ENCODE measurements at places on chromosomes 2 and 18.

DNA sequence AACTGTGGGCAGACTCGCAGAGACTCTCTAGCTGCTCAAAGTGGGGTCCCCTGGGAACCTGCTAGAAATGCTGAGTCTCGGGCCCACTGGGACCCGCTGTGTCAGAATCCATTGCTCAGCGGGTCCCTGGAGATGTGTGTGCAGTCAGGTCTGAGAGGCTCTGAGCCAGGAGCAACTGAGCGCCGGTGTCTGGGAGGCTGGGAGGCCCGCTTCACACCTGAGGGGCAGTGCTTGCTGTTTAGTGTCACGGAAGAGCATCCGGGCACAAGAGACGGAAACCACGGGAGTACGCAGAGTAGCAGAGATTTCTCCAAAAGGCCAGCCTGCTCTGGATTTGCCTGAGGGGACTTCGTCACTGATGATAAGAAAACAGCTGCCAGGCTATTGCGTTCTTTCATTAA lies 70.1 kb downstream of the EDAR start:
- DNase-seq: no peak

- no peak for DNase-seq
These were observed 75.3 kb downstream of the MERTK start for GRCh38 chr2:111973701-111974100.

DNA sequence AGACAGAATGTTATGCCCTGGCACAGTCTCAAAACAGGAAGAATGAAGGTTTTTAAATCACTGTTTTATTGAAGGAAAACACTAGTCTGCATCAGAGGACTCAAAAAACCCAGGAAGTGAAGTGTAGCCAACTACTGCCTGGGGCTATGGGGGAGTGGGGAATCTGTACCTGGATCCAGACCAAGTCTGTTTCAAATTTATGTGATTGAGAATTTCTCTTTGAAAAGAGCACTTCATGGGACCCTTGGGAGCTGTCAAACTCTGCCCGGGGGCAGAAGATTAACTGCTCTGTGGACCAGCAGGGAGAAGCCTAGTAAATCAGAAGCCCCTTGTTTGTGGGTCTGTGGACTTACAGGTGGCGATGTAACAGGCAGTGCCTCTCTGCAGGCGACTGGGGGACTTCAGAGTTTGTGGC lies 45.3 kb upstream of the TANC1 start:
- no peak for DNase-seq

GRCh38 chr18:76691800-76692199 lies 130.6 kb upstream of the ZNF236 start:
- DNase-seq: no peak

- DNase-seq: no peak
These were observed 39.7 kb downstream of the EPB41L5 start for GRCh38 chr2:120052597-120052996.

GRCh38 chr2:142876423-142876822 lies 1.0 kb upstream of the KYNU start:
- no peak for DNase-seq

- DNase-seq: no peak
These were observed 819.2 kb downstream of the SATB2 start for GRCh38 chr2:198638577-198638976.

DNA sequence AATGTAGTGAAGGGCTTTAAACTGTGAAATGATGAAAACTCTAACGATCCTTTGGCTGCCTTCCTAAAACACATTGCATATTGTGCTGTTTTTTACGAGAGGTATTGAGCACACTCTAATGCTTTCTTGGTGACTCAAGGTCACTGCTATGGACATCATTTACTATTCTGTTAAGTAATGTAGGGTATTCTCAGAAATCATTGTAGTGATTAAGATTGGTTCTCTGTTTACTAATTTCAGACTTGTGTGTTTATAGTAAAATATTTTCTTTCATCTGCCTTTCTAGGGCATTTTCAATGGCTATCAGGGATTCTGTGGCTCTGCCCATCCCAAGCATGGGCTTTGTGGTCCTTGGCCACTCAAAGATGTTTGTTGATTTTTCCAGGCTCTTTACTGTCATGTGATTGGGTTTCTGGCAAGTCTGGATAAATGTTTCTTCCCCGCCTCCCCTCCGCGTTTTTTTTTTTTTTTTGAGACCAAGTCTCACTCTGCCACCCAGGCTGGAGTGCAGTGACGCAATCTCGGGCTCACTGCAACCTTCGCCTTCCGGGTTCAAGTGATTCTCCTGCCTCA lies 29.3 kb downstream of the UBE2F start:
- no peak for DNase-seq

DNA sequence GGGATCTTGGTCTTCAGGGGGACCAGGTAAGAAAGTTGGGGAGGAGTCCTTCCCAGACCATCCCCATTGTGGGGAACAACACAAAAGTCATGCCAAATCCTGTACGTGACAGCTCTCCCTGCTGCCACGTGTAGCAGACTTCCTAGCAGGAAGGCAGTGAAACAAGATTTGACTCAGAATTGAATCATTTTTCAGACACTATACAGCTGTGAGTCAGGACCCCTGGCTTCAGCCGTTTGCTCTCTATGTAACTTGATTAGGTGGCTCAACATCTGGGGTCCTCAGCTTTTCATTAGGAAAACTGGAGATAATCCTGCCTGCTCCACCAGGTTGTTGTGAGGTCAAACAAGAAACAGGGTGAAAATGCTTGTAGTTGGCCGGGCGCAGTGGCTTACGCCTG lies 32.9 kb upstream of the PDCL3 start:
- no peak for DNase-seq

GRCh38 chr2:135162377-135162776 lies 110.3 kb downstream of the RAB3GAP1 start:
- no peak for DNase-seq

- DNase-seq: no peak
These were observed 232.2 kb downstream of the IKZF2 start for GRCh38 chr2:212919238-212919637.

GRCh38 chr2:162328424-162329157 lies 10.1 kb upstream of the IFIH1 start:
- DNase-seq: no peak

- no peak for DNase-seq
These were observed 397.2 kb downstream of the TMEM182 start for GRCh38 chr2:103159018-103159417.

- DNase-seq: no peak
These were observed 174.3 kb downstream of the FAM210A start for GRCh38 chr18:13551841-13552733.

DNA sequence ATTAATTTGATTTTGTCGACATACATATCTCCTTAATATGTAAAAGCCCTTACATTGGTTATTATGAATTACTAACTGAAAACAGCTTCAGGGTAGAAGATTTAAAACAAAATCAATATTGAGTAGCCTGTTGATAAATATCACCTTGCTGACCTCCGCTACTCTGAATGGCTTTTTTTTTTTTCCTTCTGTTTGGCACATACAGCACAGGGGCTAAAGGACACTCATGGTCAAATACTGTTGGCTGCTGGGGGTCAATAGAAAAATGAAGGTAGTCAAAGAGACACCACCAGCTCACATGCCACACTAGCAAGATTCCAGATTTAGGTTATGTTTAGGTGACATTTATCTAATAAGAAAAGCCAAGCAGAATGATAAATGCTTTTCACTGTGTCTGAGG lies 1642.4 kb upstream of the SLC39A10 start:
- DNase-seq: no peak

GRCh38 chr2:239245872-239246721 lies 154.7 kb downstream of the HDAC4 start:
- no peak for DNase-seq

- no peak for DNase-seq
These were observed 27.4 kb upstream of the MTIF2 start for GRCh38 chr2:55296393-55296792.

GRCh38 chr18:13243363-13243762 lies 24.8 kb downstream of the LDLRAD4 start:
- no peak for DNase-seq

DNA sequence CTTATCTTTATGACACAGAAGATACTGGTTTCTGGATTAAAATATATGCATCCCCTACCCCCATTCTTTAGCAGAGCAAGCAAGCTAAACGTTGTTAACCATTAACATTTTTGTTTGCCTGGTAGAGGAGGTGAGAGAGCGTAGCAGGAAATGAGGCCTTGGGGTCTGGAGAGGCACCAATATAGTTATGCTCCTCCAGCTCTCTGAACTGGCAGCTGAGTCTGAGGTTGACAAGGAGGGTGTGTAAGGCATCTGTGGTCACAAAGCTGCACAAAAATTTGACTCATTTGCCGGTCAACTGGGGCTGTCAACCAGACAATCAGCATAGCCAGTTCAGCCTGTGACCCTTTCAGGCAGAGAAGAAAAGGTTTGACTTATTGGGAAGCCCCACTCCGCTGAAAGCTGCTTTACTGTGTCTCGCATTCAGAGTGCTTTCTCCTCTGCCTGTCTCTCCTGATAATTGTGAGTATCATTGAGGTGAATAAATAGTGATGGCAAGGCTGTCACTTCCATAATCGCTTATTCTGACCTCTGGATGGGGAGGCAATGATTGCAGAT lies 647.5 kb upstream of the SETBP1 start:
- no peak for DNase-seq

DNA sequence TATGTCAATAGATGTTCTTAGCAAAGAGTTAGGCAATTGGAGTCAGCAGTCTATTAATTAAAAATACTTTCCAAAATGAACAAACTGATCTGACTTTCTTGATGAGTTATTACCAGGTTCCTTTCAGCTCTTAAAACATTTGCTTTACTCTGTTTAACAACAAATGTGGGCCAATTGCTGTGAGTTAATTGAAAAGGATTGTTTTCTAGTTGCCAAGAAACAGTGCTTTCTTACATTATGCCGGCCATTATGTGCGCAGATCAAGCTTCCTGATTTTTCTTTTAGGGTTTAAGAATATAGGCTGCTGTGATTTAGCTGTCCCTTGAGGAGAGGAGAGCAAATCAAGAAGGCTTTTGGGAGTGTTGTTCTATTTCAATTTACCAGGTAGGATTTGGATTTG lies 50.5 kb upstream of the ITPRID2 start:
- no peak for DNase-seq

- DNase-seq: no peak
These were observed 285.4 kb downstream of the ZNF516 start for GRCh38 chr18:76209597-76209996.

DNA sequence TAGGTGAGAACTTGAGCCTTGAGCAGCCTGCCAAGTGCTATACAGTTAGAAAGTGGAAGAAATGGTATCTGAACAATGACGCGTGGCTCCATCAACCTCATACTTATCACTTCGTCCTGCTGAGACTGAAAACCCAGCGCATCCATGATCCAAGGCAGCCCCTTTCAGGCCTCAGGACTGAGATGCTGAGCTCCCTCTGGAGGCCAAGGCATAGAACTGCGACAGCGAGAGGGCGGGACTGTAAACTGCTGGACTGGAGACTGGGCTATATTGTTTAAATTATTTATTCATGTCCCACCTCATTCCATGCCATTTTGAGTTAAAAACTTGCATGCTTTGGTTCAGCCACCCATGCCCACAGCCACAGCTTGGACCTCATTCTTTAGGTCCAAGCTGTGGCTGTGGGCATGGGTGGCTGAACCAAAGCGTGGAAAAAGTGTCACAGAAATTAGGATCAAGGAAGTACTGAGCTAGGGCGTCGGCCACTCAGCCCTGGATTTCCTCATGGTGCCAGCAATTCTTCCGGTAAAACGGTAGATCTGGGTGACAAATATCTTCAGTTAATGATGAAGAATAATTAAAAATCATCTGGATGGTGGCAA lies 195.5 kb downstream of the L3MBTL4 start:
- no peak for DNase-seq

DNA sequence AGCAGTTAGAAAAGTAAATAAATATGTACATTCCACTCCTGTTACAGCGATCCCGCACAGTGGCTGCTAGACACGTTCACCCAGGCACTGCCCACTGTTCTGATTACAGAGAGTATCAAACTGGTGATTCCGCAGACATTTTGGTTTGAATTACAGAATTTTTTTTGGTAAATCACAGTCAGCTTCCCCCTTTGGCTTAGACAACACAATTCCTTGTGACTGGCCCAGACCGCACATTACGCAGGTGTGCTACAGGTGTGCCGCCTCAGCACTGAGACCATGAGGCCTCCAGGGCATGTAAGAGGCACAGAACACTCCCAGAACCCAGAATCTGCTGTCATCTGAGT lies 112.3 kb downstream of the PXDN start:
- no peak for DNase-seq

GRCh38 chr2:56522605-56523089 lies 338.9 kb downstream of the CCDC85A start:
- DNase-seq: no peak

DNA sequence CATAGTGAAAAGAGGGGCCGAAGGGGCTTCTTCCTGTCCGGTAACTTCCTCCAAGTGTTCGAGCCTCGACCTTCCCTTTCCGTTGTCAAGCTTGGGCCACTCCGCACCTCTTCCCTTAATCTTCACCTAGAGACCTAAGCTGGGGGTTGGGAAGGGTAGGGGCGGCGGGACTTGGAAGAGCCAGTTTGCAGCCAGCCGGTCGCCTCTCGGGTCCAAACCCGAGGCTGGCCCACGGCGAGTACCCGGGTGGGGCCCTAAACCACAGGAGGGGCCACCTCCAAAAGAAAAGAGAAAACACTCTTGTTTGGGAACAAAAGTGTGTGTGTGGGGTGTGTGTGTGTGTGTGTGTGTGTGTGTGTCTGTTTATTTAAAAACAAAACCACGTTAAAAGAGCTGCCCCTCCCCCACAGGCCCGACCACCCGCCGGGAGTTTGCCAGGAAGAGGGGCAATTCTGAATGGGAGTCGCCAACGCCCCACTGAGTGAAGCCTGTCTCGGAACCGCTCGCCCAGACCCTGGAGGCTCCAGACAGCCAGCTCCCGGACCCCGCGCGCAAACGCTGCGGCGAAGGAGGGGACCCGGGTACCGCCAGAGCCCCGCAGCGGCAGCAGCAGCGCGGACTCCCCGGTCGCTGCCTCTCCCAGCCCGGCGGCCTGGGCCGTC lies 488 bp upstream of the RHOB start:
- DNase-seq: no peak

DNA sequence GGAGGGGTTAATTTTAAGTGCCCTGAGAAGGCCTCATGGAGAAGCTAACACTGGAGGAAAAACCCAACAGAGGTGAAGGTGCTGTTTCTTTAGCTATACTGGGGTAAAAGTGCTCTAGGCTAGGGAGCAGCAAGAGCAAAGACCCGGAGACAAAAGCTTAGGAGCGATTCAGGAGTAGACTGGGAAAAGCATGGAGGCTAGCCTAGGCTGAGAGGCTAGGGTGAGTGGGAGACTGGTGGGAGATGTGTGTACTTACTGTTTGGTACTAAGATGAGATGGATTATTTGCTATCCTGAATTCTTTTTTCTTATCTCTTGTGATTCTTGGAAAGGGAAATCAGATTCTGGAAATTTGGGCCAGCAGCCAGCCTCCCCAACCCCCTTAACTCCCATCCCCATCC lies 2.0 kb downstream of the GIGYF2 start:
- no peak for DNase-seq

- no peak for DNase-seq
These were observed 7.5 kb downstream of the COL6A3 start for GRCh38 chr2:237406371-237406895.
